ENCODE measurements at places on chromosomes 4 and X. TPM values are rescaled to one million over a fixed set of nuclear protein-coding genes. Genes with fewer than 3 reads are reported as not detected.

OCRL gene
- 15.3 TPM for total RNA-seq

SNCA gene
- 18.1 TPM for total RNA-seq

PFKFB1 gene
- not detected for total RNA-seq

CCDC158 gene
- 0.20 TPM for total RNA-seq

SAGE1 gene
- not detected for total RNA-seq

NUP54 gene
- total RNA-seq, result 34.8 TPM

RAB33A gene
- 2.2 TPM for total RNA-seq

FGFBP1 gene
- not detected for total RNA-seq

SOWAHD gene
- total RNA-seq, result 8.1 TPM

Data from spleen (tissue), 13 donors.